Progenitor cell of endocrine pancreas (in vitro differentiated cells): ENCODE measurements at places on chromosomes 11 and 22. TPM values are rescaled to one million over a fixed set of nuclear protein-coding genes. Genes with fewer than 3 reads are reported as not detected.

DNA sequence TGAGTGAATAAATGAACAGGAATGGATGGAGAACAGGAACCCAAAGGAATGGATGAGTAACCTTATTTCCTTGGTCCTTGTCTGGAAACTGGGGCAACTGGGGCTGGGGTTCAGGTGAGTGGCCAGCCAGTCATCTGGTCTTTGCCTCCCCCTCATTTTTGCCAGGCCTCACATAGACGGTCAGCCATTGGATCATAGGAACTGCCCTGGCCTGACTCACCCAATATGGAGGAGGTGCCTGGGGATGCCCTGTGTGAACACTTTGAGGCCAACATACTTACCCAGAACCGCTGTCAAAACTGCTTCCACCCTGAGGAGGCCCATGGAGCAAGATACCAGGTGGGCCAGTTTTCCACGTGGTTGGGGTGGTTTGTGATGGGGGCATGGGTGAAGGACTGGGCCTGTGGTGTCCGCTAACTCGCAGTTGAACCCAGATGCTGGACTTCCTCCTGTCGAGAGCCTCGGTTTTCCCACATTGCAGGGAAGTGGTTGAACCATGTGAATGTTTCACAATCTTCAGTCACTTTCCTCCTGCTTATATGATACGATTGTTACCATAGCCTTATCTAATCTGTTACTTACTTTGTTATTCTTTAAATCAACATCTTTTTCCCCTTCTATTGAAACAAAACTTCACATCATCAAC is 4.4 kb downstream of the TRIOBP start:
- peaks cover 27% of the 10 kb centered on the region for H3K36me3 ChIP-seq
- no peak overlapping the region for H3K27ac ChIP-seq
- DNase-seq: no peak
- H3K27me3 ChIP-seq: no peaks in the 10 kb centered on the region
- H3K4me1 ChIP-seq: peaks cover 5% of the 10 kb centered on the region

NOX4 gene
- 6.7 and 7.9 TPM in 2 replicates for total RNA-seq

GRCh38 chr22:38613588-38613987 is 42.6 kb downstream of the FAM227A start:
- no peak for DNase-seq
- no peak overlapping the region for H3K27ac ChIP-seq
- H3K4me1 ChIP-seq: peaks cover 3% of the 10 kb centered on the region
- H3K36me3 ChIP-seq: peaks cover 37% of the 10 kb centered on the region

PYGM gene
- total RNA-seq: 1.4 and 1.6 TPM in 2 replicates

DNA sequence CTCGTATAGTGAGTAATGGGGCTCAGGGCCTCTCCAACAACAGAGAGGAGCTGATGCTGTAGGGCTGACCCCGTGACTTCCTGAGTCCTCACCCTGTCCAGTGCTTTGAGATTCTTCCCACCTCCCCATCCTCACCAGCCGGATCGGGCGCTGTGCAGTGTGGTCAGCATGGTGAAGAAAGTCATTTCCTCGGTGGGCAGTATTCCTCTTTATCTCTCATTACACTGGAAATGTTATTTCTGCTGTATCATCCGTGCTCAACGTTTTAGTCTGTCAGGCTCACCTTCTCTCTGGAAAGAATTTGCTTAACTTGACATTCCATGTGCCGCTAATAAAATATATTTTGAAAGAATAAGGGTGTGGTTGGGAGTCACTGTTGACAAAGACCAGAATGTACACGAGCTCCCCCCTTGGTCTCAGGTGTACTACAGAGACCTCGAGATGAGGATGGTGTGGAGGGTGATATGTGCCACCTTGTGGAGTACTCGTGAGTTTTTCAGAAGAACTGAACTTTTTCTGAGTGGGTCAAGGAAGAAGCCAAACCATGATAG is 25.7 kb upstream of the SCGB1A1 start:
- no peaks in the 10 kb centered on the region for H3K27me3 ChIP-seq
- peaks cover 11% of the 10 kb centered on the region for H3K4me1 ChIP-seq
- H3K27ac ChIP-seq: no peak overlapping the region
- no peak for DNase-seq

DNA sequence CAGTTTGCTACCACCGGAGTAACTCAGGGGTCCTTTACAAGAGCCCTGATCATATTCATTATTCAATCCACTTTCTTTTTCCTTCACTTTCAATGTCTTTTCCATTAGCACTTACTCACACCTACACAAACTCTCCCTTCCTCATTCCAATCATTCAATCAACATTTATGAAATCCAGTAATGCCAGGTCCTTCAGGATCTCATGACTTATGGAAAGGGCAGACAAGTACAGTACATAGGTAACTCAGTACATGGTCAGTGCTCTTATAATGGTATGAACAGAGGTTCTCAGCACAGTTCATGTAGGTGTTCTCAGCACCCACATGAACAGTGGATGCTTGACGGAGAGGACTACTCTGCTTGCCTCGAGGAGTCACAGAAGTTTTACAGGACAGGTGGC is 106.6 kb downstream of the USP35 start:
- no peak overlapping the region for H3K4me3 ChIP-seq
- no peaks in the 10 kb centered on the region for H3K27me3 ChIP-seq
- peaks cover 31% of the 10 kb centered on the region for H3K4me1 ChIP-seq
- H3K27ac ChIP-seq: no peak overlapping the region
- DNase-seq: no peak

DNA sequence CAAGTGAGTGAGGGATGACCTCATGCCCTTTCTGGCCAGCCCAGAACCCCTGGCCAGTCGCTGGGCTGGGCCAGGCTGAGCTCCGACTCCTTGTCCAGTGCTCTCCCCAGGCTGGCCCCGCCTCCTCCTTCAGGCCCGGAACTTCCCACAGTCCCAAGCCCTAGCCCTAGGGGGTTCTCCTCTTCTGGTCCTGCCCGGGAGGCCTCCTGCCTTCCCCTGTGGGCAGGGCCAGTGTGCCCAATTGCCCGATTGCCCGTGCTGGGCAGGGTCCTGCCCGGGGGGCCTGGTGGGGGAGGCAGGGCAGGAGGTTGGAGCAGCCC is 4.2 kb downstream of the TCIRG1 start:
- no peaks in the 10 kb centered on the region for H3K27me3 ChIP-seq
- no peak overlapping the region for H3K4me3 ChIP-seq
- no peak overlapping the region for H3K27ac ChIP-seq
- H3K36me3 ChIP-seq: no peaks in the 10 kb centered on the region

- no peaks in the 10 kb centered on the region for H3K36me3 ChIP-seq
- H3K27ac ChIP-seq: no peak overlapping the region
- no peak overlapping the region for H3K4me3 ChIP-seq
- DNase-seq: no peak
- peaks cover 24% of the 10 kb centered on the region for H3K27me3 ChIP-seq
Observed at GRCh38 chr11:19567996-19568395, 144.6 kb upstream of the NAV2 start.

C11orf97 gene
- total RNA-seq: not detected in 2 replicates

GRCh38 chr11:18310800-18311340 is 11.1 kb downstream of the HPS5 start:
- no peak overlapping the region for H3K27ac ChIP-seq
- H3K4me1 ChIP-seq: peaks cover 2% of the 10 kb centered on the region
- H3K36me3 ChIP-seq: peaks cover 11% of the 10 kb centered on the region
- DNase-seq: no peak
- no peaks in the 10 kb centered on the region for H3K27me3 ChIP-seq

GRCh38 chr11:65555693-65556231 is 2.4 kb downstream of the LTBP3 start:
- peaks cover 24% of the 10 kb centered on the region for H3K4me1 ChIP-seq
- no peaks in the 10 kb centered on the region for H3K36me3 ChIP-seq
- no peak overlapping the region for H3K27ac ChIP-seq
- DNase-seq: no peak
- H3K27me3 ChIP-seq: peaks cover 41% of the 10 kb centered on the region

FGF3 gene
- not detected in 2 replicates for total RNA-seq

SGSM1 gene
- 3.6 and 3.9 TPM in 2 replicates for total RNA-seq

DNA sequence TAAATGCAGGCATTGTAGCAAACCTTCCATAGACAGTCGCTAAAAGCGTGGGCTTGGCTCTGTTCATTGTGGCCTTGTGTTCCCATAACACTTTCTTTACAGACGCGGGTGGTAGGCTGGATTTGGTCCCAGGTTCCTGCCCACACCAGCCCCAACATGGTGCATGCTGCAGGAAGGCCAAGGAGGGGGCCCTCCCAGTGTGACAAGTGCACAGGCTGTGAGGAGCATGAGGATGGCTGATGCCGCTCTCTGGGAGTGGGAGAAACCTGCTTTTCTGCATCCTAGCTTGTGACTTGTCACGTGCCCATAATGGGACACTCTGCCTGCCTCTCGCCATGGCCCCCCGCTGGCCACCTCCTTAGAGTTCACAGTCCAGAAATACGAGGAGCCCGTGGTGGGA is 161.8 kb upstream of the B3GAT1 start:
- no peaks in the 10 kb centered on the region for H3K4me1 ChIP-seq
- DNase-seq: no peak
- H3K4me3 ChIP-seq: no peak overlapping the region
- no peaks in the 10 kb centered on the region for H3K36me3 ChIP-seq
- H3K27me3 ChIP-seq: peaks cover 36% of the 10 kb centered on the region

CHST1 gene
- total RNA-seq: 0.31 and 0.36 TPM in 2 replicates

- no peaks in the 10 kb centered on the region for H3K27me3 ChIP-seq
- H3K36me3 ChIP-seq: peaks cover 3% of the 10 kb centered on the region
- H3K4me1 ChIP-seq: peaks cover 7% of the 10 kb centered on the region
Observed at GRCh38 chr11:9726321-9727022, 62.6 kb downstream of the SWAP70 start.

DNA sequence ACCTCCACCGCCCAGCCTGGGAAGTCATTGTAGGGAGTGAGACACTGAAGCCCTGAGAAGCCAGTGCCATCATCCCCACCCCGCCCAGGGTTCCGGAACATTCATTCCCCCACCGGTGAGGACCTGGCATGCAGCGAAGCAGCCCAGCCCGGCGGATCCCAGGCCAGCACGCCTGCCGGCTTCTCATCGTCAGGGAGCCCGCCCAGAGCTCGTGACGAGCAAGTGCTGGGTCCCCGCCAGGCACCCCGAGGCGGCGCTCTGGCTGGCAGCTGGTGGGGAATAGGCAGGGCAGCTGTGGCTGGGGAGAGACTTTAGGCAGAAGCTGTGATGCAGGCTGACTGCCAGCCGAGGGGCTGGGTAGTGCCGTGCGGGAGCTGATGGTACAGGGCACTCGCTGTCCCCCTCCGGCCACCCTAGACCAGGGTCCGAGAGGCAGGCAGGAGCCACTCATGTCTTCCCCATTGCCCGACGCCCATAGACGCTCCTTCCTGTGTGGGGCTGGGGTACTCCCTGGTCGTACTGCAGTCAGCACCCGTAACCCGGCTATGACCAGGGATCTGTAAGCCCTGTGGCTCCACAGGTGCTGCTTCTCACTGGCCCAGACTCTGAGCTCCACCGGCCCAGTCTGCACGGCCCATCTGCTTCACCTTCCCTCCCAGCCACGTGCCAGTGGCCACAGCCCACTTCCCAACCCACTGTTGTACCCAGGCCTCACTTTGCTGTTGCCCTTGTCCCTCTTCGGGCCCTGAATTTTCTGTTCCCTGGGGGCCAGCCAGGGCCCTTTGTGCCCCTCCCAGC is 24.5 kb upstream of the CABP7 start:
- peaks cover 3% of the 10 kb centered on the region for H3K36me3 ChIP-seq
- H3K27me3 ChIP-seq: no peaks in the 10 kb centered on the region
- no peak for DNase-seq
- H3K4me3 ChIP-seq: no peak overlapping the region

ZBTB16 gene
- 29.6 and 32.6 TPM in 2 replicates for total RNA-seq

DNA sequence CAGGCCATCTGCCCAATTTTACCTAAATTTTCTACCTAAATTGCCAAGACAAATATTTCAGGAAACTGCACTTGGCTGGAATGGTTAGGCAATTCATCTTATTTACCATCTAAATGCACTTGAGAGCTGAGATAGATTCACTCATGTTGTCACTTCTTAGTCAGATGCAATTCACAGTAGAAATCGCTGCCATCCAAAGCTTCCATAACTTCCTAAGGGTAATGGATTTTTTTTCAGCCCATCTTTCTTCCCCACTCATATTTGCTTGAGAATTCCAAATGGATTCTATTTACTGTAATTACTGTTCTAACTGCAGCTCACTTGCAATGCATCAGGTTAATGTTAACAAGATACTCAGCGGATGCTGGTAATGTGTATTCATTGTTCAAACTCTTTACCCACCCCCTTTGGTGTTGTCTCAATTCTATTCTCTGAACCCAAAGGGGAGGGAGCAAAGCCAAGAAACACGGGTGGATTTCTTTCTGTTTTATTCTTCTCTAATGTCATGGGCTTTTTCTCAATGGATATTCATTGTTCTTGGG is 96.0 kb downstream of the TENM4 start:
- no peaks in the 10 kb centered on the region for H3K27me3 ChIP-seq
- H3K36me3 ChIP-seq: no peaks in the 10 kb centered on the region
- H3K4me1 ChIP-seq: peaks cover 2% of the 10 kb centered on the region
- DNase-seq: no peak
- no peak overlapping the region for H3K27ac ChIP-seq

TTC28 gene
- total RNA-seq: 33.3 and 35.2 TPM in 2 replicates

GALR3 gene
- total RNA-seq: 0.41 and 0.87 TPM in 2 replicates

DNA sequence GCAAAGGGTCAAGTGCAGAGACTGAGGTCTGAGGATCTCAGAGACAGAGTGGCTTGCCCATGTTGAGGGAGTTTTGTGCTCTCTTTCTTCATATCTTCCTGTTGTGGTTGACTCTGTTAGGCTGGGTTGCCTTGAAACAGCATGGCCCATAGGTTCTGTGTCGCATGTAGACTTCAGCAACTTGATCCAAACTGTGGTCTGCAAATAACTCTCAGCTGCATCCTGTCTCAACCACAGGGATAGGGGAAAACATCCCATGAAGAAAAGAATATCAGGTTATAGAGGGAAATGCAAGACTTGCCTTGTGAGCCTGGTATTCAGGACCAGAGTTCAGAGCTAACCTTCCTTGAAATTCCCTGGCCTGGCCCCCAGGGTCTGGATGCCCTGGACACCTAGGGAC is 69.4 kb downstream of the FLI1 start:
- no peak overlapping the region for H3K4me3 ChIP-seq
- H3K27ac ChIP-seq: no peak overlapping the region
- no peak for DNase-seq
- no peaks in the 10 kb centered on the region for H3K36me3 ChIP-seq
- H3K4me1 ChIP-seq: no peaks in the 10 kb centered on the region
- H3K27me3 ChIP-seq: peaks cover 43% of the 10 kb centered on the region

DNA sequence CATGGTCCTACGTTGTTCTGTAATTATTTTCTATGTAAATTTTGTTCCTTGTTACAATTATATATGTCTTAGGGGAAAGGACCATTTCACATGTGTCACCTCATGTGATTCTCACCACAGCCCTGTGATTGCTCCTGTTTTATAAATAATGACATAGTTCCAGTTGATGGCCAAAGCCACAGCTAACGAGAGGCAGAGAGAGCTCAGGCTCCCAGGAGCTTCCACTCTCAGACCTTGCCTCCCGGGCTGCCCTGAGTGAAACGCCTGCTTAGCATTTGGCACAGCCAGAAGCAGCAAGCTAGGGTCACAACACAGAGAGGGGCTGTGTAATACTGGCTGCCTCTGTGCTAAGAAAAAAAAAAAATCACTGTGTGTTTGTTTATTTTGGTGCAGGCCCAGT is 5.9 kb downstream of the TMEM121B start:
- H3K4me1 ChIP-seq: peaks cover 3% of the 10 kb centered on the region
- no peaks in the 10 kb centered on the region for H3K36me3 ChIP-seq
- H3K27me3 ChIP-seq: peaks cover 17% of the 10 kb centered on the region
